ENCODE measurements at places on chromosomes 4 and X.

- no peak for DNase-seq
Observed at GRCh38 chr4:11480683-11481082, 52.0 kb upstream of the HS3ST1 start.

DNA sequence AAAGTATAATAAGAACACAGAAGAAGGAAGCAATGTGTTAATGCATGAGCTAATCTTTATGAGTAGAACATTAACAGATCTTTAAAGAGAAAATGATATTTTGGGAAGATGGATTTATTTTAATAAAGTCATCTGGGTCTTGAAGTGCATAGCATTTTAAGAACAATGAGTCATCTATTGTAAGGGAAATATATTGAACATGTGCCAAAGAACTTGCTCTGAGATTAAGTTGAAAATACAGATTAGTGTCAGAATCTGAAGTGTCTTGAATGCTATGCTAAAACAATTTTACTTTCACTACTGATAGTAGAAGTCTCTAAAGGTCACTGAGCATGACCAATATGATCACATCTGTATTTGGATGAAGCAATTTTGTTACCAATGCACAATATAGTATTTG is 776.7 kb upstream of the GRID2 start:
- no peak for DNase-seq

GRCh38 chr4:16124232-16124631 is 40.4 kb upstream of the PROM1 start:
- DNase-seq = no peak

DNA sequence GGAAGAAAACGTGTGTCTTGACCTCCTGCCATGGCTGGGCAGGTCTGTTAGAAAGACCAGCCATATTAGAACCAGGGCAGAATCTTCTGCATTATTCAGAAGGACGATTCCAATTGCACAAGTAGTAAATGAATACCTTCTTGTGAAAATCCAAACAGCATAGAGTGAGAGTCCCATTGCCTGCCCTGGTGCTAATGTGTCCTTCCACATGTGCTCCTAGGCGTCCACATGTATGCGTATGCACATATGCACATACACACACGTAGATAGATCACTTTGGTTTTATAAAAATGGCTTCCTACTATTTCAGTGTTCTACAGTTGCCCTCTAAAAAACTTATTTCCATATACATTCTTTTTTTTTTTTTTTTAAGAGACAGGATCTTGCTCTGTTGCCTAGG is 10.2 kb upstream of the GRPEL1 start:
- DNase-seq = no peak

DNA sequence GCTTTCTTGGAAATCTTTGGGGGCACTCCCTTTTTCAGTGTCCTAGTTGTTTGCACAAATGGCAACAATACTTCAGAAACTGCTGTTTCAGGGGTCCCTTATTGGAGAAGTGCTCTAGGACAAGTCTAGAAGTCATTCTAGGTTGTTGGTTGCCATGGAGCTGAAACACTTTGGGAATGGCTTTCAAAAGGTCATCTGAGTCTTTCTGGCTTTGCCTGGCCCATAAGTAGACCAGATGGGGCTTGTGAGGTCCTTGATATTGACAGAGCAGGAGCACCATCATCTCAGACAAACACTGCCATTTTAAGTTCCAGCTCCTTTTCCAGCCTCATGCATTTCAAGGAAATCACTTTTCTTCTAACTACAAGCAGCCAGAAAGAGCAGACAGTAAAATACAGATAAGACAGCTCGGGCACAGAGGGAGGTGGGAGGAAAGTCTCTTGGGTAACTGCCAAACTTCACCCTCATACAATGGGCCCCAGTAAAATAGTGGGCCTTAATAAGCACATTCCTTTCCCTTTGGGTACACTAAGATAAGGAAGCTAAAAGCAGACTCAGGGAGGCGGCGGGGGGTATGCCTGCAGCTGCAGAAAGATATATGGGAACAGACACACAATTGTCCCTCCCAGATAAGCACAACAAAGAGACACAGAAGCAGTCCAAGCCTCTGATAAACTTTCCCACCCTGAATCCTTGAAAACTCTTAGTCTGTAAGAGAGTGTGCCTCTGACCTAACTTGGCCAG is 8.5 kb upstream of the NXF3 start:
- DNase-seq = peak; percentile 13

Measured in DMS 273 treated with DMSO at 0.1 percent for 48 hours (cell line).